ENCODE measurements at places on chromosomes 3 and 15. TPM values are rescaled to one million over a fixed set of nuclear protein-coding genes. Genes with fewer than 3 reads are reported as not detected.

Gene ACP3
- not detected for total RNA-seq

Gene ACOX2
- not detected for total RNA-seq

DNA sequence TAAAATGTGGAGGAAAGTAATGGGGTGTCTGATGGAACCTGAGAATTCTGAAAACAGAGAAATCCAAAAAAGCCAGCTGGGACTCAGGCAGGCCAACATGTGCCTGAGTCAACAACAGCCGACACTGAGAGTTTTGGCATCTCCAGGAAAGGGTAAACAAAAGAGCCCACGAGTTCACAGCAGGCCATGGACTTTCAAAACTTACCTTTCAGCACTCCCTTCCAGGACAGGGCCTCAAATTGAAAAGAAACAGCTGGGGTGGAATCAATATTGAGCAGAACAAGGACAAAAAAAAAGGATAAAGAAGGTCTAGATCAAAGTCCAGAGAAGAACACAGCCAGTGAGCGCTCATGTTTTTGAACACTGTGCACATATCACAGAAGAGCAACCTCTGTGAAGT is 735.4 kb upstream of the GRM7 start:
- no peak overlapping the region for H3K4me3 ChIP-seq
- no peaks in the 10 kb centered on the region for H3K36me3 ChIP-seq
- no peak for DNase-seq
- no peak overlapping the region for H3K27ac ChIP-seq
- H3K4me1 ChIP-seq = no peaks in the 10 kb centered on the region
- no peaks in the 10 kb centered on the region for H3K27me3 ChIP-seq

DNA sequence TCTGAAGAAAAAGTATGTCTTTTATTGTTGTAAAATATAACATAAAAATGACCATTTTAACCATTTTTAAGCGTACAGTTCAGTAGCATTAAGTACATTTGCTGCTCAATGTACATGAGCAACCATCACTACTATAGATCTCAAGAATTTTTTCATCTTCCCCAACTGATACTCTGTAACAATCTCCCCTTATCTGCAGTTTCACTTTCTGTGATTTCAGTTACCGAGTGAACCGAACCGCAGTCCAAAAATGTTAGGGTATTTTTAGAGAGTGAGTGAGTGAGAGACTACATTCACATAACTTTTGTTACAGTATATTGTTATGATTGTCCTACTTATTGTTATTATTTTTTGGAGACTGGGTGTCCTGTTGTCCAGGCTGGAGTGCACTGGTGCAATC is 9.0 kb upstream of the SLC25A26 start:
- DNase-seq = no peak
- H3K36me3 ChIP-seq = no peaks in the 10 kb centered on the region
- peaks cover 11% of the 10 kb centered on the region for H3K27me3 ChIP-seq
- no peak overlapping the region for H3K4me3 ChIP-seq

- H3K27ac ChIP-seq = no peak overlapping the region
- no peak for DNase-seq
- H3K27me3 ChIP-seq = no peaks in the 10 kb centered on the region
- H3K4me1 ChIP-seq = peaks cover 18% of the 10 kb centered on the region
- no peaks in the 10 kb centered on the region for H3K36me3 ChIP-seq
Measured at GRCh38 chr3:67551361-67552016, 102.9 kb downstream of the SUCLG2 start.

DNA sequence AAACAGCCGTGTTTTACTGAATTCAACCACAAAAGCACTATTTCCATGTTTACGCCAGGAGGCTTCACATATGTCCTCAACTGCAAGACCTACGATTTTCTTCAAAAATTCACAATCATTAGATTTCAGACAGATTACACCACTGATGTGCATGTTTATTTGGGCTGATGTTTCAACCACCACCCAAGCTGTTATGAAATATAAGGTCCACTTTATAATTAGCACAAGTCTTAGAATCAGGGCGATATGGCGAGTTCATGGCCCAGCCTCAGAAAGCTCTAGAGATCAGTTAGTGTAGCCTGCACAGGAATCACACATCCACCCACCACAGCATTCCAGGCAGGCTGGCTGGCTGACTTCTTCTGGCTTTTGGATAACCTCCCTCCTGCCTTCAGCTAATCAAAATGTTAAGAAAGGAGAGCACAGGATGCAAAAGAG is 15.4 kb downstream of the SH3BP5 start:
- H3K36me3 ChIP-seq = peaks cover 4% of the 10 kb centered on the region
- H3K4me1 ChIP-seq = peaks cover 62% of the 10 kb centered on the region
- peak overlapping the region; percentile 40 for H3K27ac ChIP-seq
- DNase-seq = no peak
- H3K27me3 ChIP-seq = no peaks in the 10 kb centered on the region

Measured in natural killer cell treated with Interleukin-12 subunit alpha and Interleukin-12 subunit beta and Interleukin-15 and Interleukin-18, amount 100 ng/mL, for 72 hours (primary cell).